Stimulated activated CD4-positive, alpha-beta T cell treated with anti-CD3 and anti-CD28 coated beads, TNF-alpha, amount 100 ng/mL, for 24 hours (primary cell): ENCODE measurements at places on chromosomes 5 and 9.

- DNase-seq: no peak
Measured at GRCh38 chr9:110599468-110599867, 19.9 kb upstream of the SVEP1 start.

DNA sequence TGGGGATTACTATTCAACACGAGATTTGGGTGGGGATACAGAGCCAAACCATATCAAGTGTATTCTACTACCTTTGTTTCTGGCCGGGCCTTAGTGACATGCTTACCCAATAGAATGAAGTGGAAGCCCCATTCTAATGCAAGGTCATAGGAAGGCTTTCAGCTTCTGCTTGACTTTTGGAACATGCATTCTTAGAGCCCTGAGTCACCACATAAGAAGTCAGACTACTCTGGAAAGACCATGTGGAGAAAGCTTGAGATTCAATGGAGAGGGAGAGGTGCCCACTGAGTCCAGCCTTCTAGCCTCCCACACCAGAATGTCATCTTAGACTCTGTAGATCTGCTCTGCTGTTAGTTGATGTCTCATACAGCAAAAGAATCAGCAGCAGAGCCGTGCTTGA, 155.7 kb upstream of the FBN2 start:
- no peak for DNase-seq

DNA sequence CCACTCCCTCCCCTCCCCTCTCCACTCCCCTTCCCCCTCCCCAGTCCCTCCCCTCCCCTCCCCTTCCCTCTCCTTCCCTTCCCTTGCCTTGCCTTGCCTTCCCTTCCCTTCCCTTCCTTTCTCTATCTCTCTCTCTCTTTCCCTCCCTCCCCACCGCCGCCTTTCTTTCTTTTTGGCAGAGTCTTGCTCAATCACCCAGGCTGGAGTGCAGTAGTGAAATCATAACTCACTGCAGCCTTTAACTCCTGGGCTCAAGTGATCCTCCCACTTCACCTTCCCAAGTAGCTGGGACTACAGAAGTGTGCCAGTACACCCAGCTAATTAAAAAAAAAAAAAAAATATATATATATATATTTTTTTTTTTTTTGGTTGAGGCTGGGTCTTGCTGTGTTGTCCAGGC, 45.5 kb downstream of the IL31RA start:
- no peak for DNase-seq

- no peak for DNase-seq
Measured at GRCh38 chr9:137989999-137990715, 112.6 kb downstream of the CACNA1B start.

DNA sequence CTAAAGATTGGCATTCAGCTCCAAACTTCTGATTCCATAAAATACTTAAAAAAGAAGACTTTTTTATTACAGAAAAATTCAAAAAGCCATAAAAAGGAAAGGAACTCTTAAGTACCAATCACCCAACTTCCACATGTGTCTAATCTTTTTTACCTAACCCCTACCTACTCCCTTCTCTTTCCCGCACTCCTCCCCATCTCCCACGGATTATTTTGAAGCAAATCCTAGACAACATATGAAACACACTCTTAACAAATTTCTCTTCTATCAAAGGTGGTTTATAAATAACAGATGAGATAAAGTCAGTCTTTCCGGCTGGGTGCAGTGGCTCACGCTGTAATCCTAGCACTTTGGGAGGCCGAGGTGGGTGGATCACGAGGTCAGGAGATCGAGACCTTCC, 5.9 kb upstream of the DENND4C start:
- no peak for DNase-seq

DNA sequence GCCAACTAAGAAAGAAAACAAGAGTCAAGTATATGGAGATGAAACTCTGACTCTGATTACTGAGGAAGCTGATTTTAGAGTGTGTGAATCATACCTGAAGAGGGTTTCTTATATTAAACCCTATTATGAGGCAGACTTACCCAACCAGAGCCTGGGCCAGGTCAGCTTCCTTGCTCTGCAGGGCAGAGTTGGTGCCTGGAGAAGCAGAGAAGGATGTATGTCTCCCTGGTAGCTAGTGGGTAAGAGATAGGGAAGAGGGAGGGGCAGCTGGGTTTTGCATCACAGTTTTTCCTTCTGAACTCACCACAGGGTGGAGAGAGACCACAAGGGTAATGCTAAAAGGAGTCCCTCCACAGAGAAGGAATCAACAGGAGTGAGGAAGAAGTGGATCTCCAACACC, 104.1 kb downstream of the CMYA5 start:
- DNase-seq: no peak

- no peak for DNase-seq
Measured at GRCh38 chr5:180690562-180690961, 41.2 kb upstream of the FLT4 start.

- DNase-seq: no peak
Measured at GRCh38 chr5:64299805-64300204, 134.2 kb downstream of the RNF180 start.

DNA sequence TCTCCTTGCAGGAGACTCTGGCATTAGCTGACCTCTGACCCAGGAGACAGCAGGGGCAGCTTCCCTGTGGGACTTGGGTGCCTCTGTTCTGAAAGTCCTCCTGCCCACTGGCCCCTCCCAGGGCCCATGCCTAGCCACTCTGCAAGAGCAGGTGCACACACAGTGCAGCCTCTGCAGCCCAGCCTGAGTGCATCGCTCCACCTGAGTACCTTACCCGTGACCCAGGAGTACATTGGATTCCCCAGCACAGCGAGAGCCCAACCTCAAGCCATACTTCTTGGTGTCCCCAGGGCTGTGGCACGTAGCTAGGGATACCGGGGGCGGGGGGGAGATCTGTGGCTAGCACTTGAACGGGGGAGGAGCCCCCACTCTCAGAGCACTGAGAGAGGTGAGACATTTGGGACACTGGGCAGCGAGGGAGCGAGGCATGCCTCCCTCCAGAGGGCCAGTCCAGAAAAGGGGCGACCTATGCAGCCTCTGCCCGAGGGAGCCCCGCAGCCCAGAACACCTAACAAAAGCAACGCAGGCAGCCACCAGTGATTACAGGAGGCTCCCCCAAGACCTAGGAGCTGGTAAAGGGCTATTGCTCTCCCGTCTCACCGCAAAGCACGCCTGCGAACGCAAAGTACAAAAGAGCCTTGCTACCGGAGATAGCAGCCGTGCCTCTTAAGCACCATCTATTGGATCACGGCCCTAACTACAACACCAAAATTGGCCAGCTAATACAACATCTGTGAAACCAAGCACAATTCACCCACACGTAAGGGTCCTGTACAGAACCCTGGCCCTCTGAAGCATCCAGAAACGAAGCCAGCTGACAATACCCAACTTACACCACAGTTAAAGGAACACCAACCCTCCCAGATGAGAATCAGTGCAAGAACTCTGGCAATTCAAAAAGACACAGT, 826 bp upstream of the PRDM9 start:
- no peak for DNase-seq

DNA sequence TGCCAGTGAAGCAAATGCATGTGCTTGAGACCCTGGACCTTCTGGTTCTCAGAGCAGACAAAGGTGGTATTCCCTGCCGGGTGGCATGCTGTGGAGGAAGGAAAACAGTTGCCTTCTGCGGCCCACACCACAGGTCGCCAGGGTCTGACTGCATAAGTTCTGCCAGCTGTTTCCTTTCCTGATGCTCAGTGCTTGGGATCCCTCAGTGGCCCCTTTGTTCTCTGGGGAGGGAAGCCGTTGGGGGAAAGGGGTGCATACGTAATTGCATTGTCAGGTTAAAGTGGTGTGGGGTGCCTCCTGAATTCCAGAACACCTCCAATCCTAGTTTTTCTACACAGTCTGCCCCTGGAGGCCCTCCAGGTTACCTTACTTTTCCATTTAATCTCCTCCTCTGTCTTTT, 43.1 kb upstream of the SLC2A8 start:
- DNase-seq: no peak

GRCh38 chr5:83493644-83494043, 22.1 kb downstream of the VCAN start:
- no peak for DNase-seq

GRCh38 chr5:1524481-1524798, 680 bp upstream of the LPCAT1 start:
- no peak for DNase-seq

GRCh38 chr5:52822437-52822836, 34.7 kb downstream of the ITGA1 start:
- no peak for DNase-seq

GRCh38 chr9:132694144-132694543, 23.9 kb downstream of the GTF3C4 start:
- no peak for DNase-seq

- no peak for DNase-seq
Measured at GRCh38 chr9:127985011-127985410, 4.2 kb upstream of the EEIG1 start.

DNA sequence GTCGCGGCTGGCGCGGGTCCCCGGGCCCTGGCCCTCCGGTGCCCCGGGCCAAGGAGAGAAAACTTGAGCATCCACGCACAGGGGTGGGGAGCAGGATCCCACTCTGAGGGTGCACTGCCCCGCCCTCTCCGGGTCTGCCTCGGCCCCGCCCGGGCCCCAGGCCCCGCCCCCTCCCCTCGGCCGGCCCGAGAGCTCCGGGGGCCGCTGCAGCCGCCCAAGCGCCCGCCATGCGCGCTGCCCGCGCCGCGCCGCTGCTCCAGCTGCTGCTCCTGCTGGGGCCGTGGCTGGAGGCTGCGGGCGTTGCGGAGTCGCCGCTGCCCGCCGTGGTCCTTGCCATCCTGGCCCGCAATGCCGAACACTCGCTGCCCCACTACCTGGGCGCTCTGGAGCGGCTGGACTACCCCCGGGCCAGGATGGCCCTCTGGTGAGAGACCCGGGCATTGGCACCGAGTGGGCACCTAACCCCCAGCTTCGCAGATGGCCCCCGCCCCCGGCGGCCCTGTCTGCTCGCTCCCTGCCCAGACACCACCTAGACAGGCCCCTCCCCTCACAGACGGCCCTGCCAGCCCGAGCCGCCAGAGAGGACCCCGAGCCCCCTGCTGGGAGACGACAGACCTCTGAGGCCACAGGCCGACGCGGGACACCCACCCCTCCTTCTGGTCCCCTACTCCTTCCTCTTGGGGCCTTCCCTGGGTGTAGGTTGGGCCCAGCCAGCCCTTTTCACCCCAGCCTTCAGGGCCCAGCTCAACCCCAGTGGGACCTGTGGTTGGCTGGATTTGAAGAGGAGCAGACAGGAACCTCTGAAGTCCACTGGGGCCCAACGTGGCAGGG, at the start of gene CERCAM:
TSS of gene CERCAM (plus strand) at position 207 of the 831 bp plus-strand sequence. CDS start at position 228, 21 bp downstream.
- no peak for DNase-seq

DNA sequence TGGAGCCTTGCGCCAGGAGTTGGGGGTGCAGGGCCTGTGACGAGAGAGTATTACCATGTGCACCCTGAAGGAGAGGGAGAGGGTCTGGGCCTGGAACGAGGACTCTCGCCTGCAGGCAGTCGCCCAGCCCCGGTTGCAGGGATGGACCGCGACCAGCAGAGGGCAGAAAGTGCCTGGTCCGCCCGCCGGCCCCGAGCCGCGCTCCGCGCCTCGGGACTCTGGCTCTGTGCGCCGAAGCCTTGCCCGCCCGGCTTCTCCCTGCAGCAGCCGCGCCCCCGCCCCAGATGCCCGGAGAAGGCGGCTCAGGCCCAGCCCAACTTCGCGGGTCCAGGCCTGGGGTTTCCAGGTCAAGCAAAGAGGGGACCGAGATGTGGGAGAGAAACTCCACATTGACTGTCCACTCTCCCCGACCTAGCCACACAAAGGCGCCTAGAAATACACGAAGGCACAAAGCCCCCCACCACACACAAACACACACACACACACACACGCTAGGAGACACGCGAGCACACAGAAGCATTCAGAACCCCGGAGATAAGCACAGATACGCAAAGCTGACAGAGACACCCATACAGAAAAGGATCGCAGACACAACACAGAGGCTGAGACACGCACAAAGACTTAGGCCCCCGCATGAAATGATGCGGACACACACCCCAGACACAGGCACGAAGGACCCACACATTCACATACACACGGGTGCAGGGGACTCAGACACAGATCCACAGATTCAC, 2.0 kb upstream of the LMX1B start:
- DNase-seq: peak; percentile 77

DNA sequence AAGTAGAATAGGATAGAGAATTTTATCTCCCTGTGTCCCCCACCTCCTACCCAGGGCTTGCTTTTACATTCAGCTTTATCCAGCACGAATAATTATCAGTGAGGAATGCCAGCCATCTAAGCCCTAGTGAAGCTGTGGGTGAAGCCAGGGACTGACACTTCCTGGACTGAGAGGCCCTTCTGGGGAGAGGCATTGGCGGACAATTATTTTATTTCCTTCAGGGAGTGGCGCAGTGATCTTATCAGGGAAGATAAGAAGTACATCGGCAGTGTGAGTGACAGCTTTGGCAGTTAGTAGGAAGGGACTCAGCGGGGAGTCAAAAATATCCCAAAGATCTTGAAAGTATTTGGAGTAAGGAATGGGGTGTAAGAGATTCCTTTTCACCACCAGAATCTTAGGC, 34.9 kb upstream of the RPS23 start:
- DNase-seq: no peak

DNA sequence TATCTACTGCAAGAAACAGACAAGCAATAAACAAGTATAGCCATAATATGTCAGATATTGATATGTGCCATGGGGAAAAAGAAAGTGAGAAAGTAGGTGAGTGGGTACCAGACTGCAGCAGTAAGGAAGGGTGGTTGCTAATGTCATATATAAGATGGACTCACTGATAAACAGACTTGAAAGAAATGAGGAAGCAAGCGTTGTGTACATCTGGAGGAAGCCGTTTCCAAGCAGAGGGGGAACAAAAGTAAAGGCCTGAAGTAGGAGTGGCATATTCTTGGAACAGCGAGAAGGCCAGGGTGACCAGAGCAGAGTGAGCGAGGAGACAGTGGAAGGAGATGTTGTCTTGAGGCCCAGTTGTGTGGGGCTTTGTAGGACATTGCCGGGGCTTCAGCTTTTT, 142.2 kb upstream of the MAP3K1 start:
- DNase-seq: no peak

GRCh38 chr5:93995126-93995621, 253.8 kb upstream of the POU5F2 start:
- no peak for DNase-seq

- no peak for DNase-seq
Measured at GRCh38 chr9:32573821-32574220, 862 bp upstream of the NDUFB6 start.
